Upper lobe of right lung (tissue), 1 donor: ENCODE measurements at places on chromosomes 6 and 20.
A peak's percentile ranks its signal among the peaks of the same experiment; 100 is the strongest.

GRCh38 chr6:130575971-130576370 is 210.2 kb downstream of the TMEM200A start:
- no peaks in the 10 kb centered on the region for H3K4me1 ChIP-seq
- H3K4me3 ChIP-seq: no peak overlapping the region
- no peaks in the 10 kb centered on the region for H3K27me3 ChIP-seq
- DNase-seq: no peak

- no peak overlapping the region for H3K4me3 ChIP-seq
- no peaks in the 10 kb centered on the region for H3K36me3 ChIP-seq
- no peak overlapping the region for H3K27ac ChIP-seq
- DNase-seq: no peak
- no peaks in the 10 kb centered on the region for H3K4me1 ChIP-seq
- H3K27me3 ChIP-seq: no peaks in the 10 kb centered on the region
Observed at GRCh38 chr6:106486236-106486635, 125.7 kb downstream of the CRYBG1 start.

GRCh38 chr20:17928211-17928611 is 40.4 kb downstream of the SNX5 start:
- no peak for DNase-seq
- peak overlapping the region; percentile 51 for H3K27ac ChIP-seq

DNA sequence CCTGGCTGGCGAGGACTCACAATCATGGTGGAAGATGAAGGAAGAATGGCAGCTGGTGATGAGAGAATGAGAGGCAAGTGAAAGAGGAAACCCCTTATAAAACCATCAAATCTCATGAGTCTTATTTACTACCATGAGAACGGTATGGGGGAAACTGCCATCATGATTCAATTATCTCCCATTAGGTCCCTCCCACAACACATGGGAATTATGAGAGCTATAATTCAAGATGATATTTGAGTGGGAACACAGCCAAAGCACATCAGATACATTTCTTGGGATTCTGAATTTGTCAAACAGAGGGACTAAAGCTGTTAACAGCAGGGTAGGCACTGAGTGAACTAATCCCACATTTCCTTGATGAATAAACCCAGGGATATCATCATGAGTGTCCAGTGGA is 116.2 kb upstream of the PLCB4 start:
- DNase-seq: no peak
- H3K4me1 ChIP-seq: no peaks in the 10 kb centered on the region
- no peaks in the 10 kb centered on the region for H3K36me3 ChIP-seq
- H3K27ac ChIP-seq: no peak overlapping the region
- H3K4me3 ChIP-seq: no peak overlapping the region

GRCh38 chr20:8837396-8837795 is 231.5 kb upstream of the PLCB4 start:
- no peak overlapping the region for H3K27ac ChIP-seq
- no peaks in the 10 kb centered on the region for H3K4me1 ChIP-seq
- H3K27me3 ChIP-seq: no peaks in the 10 kb centered on the region
- no peak overlapping the region for H3K4me3 ChIP-seq
- DNase-seq: no peak

DNA sequence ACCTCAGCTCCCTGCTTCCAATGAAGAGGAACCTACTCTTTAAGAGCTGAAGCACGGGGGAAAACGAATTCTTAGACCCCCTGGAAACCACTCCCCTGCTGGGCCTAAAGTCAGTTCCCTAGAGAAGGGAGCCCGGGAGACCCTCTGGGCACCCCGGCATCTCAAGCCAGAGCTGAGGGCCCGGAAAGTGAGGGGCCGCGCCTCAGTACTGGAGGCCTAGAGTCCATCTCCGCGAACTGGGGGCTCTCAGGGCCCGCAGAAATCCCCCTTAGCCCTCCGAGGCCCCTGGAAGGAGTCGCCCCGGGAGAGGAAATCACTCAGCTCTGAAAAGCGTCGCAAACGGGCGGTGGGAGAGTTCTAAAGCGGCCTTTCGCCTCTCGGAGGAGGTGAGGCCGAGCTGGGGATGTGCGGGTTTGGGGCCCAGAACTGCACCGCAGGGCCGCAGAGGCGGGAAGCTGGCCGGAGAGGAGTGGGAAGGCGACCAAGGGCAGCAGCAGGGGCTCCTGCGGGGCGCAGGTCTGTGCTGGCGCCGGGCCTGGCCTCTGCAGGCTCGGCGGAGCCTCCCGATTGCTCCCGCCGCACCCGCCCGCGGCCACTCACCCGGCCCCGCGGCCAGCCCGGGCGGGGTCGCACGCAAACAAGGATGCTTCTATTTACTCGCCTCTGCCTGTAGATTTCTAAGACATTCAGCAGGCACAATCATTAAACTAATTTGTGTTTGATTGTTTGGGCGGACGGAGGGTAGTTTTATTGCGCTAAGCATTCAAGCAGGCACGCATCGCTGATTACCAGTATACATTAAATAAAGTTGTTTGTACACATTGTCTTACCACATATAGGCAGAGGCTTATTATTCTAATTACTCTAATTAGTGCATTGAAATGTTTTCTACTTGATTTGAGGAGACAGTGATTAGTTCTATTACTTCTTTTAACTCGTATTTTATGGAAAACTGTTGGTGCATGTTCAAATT is 9.2 kb downstream of the POU3F2 start:
- H3K4me1 ChIP-seq: peaks cover 15% of the 10 kb centered on the region
- peaks cover 98% of the 10 kb centered on the region for H3K27me3 ChIP-seq
- no peak overlapping the region for H3K4me3 ChIP-seq
- H3K36me3 ChIP-seq: no peaks in the 10 kb centered on the region
- DNase-seq: no peak
- no peak overlapping the region for H3K27ac ChIP-seq

- H3K36me3 ChIP-seq: no peaks in the 10 kb centered on the region
- DNase-seq: no peak
Observed at GRCh38 chr6:26355366-26355765, 9.6 kb upstream of the BTN3A2 start.

GRCh38 chr6:137958811-137959565 is 91.9 kb downstream of the TNFAIP3 start:
- no peak overlapping the region for H3K4me3 ChIP-seq
- H3K36me3 ChIP-seq: no peaks in the 10 kb centered on the region
- no peak for DNase-seq
- no peaks in the 10 kb centered on the region for H3K27me3 ChIP-seq
- no peak overlapping the region for H3K27ac ChIP-seq

GRCh38 chr20:15188415-15188814 is 851.0 kb upstream of the FLRT3 start:
- DNase-seq: no peak
- no peaks in the 10 kb centered on the region for H3K4me1 ChIP-seq
- H3K27ac ChIP-seq: no peak overlapping the region

- no peak for DNase-seq
- no peaks in the 10 kb centered on the region for H3K36me3 ChIP-seq
- H3K4me1 ChIP-seq: no peaks in the 10 kb centered on the region
- no peaks in the 10 kb centered on the region for H3K27me3 ChIP-seq
Observed at GRCh38 chr6:49151957-49152356, 311.1 kb downstream of the MMUT start.
